Cortex of kidney (tissue), 1 donor: ENCODE measurements at places on chromosomes 3 and 15.

DNA sequence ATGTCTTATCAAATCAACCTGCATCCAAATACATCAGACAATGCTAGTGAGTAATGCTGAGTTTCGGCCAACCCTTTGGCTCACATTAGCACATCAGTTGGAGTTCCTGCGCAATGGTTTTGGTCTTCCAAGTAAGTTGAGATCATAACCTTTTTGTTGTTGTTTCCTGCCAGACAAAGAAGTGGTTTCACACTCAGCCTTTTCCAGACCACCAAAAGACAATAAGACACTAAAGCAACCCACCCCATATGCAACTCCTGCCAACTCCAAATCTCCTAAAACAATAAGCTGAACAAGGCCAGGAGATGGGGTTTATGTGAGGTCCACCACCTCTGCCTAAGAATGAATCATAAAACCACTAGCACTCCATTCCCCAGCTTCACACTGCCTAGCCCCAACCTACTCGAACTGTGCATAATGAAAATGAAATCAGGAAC, 177.0 kb downstream of the ERC2 start:
- no peak for DNase-seq

DNA sequence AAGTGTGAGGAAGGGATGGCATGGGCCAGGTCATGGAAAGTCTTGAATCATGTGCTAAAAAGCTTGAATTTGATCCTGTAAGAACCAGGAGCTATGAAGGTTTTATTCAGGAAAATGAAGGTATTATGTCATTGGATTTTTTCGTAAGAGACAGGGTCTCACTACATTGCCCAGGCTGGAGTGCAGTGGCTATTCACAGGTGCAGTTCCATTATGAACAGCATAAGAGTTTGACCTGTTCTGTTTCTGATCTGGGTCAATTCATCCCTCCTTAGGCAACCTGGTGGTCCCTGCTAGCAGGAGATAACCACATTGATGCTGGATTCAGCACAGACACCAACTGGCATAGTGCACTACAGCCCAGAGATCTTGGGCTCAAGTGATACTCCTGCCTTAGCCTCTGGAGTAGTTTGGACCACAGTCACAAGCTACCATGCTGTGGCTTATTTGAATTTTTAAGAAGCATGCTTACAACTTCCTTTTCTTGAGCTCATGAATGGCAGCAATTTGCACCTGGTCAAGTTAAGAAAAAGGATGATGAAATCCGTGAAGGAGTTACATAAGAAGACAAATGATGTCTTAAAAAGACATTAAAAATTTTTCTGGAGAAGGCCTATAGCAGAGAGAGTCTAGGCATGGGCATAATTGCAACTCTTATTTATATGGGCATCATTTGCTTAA, 79.1 kb downstream of the CADPS start:
- no peak for DNase-seq

DNA sequence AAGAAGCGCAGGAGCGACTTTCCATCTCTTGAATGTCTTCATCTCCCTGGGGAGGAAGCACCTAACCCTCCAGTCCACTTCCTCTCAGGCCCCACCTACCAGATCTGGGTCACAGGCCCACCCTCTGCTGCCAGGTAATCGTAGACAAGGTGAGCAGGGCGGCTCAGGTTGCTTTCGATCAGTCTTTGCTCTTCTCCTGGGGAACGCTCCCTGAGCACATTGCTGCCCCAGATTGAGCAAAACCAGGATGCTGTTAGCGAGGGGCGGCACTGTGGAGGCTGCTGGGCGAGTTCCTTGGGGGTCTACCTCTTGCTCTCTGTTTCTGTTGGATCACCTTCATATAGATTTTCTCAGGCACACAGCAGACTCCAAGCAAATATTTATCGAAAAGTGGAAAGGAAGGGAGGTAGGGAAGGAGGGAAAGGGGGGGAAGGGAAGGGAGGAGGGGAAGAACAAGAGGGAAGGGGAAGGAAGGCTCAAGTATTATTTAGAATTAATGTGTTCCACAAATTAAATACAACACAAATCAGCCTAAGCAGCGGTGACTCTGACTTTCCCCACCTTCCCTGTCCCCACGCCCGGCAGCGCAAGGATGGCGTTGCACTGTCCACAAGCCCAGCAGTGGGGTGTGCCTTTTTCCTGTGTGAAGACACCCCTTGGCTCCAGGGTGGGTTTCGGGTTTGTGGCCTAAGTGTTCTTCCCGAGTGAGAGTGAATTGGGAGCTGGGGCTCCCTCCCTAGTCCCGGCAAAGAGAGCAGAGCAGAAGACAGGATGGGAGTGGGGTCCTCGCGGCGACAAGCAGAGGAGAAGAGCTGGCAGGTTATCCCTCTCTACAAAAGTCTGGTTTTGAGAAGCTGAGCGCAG, 6.1 kb upstream of the PCSK6 start:
- DNase-seq, result no peak

- no peak for DNase-seq
These were observed 5.4 kb downstream of the CYFIP1 start for GRCh38 chr15:22974745-22975144.

DNA sequence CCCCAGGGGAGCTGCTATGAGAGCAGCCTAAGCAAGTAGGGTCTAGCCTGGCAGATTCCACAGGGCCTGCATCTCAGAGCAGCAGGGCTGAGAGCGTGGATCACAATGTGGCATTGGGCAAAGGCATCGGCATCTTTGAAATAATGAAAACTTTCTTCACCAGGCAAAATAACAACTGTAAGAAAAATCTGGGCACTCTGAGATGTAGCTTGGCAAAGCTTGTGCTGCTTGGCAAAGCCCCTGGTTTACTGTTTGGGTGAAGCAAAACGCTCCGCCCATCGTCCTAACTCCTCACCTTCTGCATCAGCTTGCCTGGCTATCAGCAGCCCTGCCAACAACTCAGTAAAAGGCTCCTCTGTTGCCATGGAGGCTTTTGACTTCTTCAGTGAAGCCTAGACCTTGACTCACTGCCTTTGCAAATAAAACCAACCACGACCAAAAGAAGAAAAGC, 212.8 kb upstream of the EIF1B start:
- DNase-seq, result no peak

DNA sequence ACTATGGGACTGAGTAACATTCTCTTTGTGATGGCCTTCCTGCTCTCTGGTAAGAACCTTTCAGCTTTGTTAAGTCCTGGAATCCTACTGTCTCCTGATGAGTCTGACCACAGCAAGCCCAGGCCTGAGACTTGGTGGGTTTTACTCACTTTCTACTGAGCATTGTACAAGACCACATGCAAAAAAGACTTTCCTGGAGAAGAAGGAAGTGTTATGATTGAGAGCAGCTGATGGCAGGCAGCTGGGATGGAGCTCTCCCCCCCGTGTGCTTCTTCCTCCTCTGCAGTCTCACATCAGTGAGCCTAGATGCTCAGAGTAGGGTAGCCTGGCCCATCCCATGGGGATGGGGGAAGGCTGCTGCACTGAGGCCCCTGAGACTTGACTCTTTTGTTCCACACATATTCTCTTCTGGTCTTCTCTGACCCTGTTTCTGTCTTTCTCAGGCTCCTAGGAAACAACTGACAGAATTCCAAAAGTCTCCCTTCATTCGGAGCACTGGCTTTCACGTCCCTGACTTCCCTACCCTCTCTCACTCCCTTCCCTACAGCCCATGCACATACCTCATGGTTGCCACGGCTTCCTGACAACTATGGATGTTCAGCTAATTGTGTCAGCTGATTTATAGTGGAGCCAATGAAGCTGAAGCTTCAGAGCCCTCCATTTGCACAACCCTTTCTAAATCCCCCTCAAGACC, 36.6 kb downstream of the CD86 start:
- DNase-seq, result no peak

DNA sequence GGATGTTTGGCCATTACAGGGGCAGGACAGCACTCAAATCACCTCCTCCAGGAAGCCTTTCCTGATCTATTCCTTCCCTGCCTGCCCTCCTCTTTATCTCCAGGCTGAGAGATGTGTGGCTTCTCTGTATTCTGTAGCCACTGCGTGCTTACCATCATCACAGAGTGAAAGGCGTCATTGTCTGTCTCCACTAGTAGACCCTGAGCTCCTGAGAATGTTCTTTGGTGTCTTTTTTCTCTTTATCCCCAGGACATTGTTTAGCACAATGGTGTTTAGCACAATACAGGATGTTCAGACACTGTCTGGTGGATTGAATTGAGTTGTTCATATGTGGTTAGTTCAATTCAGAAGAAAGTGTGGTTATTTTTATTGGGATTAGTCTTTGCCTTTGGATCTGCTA, 26.2 kb upstream of the LARS2 start:
- DNase-seq, result no peak

- no peak for DNase-seq
These were observed 46.3 kb upstream of the INSYN1 start for GRCh38 chr15:73799466-73799865.

- no peak for DNase-seq
These were observed 55.0 kb downstream of the FEZF2 start for GRCh38 chr3:62318365-62318751.

GRCh38 chr15:49045751-49046219, 461 bp downstream of the SECISBP2L start:
- no peak for DNase-seq

DNA sequence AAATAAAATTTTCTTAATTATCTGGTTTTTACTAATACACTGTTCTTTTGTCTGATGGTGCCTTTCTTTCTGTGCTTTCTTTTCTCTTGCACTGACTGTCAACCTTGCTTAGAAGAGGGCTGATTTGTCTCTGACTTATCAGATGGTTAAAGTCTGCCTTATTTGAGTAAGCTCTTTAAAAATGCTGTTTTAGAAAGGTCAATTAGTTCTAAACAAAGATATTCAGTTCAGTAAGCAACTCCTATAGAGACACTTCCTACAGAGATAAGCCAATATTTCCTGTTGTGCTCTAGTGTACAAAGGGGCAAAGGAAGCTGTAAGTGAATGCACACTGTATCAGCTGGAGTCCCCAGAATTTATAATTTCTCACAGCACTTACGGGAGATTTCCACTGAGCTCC, 153.4 kb upstream of the TSPAN3 start:
- no peak for DNase-seq

- DNase-seq, result no peak
These were observed 27.1 kb upstream of the CNTN4 start for GRCh38 chr3:2071531-2071930.

DNA sequence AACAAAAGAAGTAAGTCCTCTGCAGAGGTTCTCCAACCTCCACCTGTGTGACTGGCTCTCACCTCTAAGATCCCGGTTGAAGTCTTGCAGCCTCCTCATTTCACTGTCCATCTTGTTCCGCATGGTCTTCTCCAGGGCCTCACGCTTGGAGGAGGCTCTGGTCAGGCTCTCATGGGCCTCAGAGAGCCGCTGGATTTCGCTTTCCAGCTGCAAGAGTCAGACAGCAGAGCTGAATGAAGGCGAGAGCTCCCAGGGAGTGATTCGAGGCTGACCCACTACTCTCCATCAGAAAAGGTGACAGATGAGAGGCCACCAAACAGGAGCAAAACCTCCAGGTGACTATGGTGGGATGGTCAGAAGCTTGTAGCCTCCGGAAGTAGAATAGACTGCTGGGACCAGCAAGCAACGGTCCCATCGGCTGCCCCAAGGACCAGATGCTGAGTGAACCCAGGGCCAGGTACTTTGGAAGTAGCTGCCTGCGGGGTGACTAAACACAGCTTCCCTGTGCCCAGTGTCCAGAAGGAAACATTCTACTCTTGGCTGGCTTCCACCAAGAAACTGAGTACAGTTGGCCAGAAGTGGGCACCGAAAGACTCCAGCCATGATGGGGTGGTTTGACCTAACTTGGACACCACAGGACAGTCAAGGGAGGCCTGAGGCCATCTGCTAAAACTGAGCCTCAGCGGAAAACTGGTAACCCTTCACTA, 7.9 kb downstream of the AMOTL2 start:
- DNase-seq, result no peak

- no peak for DNase-seq
These were observed 60.5 kb downstream of the COL6A5 start for GRCh38 chr3:130405956-130406355.

DNA sequence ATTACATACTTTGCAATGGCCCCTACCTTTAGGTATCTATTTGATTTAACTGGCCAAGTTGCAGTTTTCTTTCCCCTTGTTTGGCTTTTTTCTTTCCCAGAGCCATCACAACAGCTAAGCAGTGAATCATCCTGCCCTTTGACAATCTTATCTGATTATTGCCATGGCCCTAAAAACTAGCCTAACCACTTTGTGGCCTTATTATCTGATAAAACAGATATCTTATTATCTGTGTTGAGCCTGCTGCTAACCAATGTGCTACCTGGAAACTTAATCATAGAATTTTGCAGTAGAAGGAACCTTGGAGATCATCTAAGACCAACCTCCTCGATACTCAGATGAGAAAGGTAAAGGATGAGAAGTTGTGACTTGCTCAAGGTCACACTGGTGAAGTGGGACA, 37.1 kb downstream of the EIF4E3 start:
- no peak for DNase-seq

DNA sequence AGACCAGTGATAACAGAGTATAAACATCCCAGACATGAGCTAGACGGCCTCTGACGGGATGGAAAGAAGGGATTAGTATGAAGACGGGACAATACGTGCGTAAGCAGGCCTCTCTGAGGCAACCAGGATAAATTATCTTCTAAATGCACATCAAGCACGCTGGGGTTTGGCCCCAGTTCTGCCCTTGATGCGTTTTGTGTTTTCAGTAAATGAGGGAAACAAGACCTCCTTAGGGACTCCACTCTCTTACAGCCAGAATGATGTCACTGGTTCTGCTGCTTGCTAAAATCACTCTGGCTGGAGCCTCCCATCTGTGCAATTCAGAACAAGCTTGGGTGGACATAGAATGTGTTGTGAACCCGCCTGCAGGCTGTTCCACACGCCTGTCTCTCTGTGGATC, 156.0 kb upstream of the MCTP2 start:
- no peak for DNase-seq

DNA sequence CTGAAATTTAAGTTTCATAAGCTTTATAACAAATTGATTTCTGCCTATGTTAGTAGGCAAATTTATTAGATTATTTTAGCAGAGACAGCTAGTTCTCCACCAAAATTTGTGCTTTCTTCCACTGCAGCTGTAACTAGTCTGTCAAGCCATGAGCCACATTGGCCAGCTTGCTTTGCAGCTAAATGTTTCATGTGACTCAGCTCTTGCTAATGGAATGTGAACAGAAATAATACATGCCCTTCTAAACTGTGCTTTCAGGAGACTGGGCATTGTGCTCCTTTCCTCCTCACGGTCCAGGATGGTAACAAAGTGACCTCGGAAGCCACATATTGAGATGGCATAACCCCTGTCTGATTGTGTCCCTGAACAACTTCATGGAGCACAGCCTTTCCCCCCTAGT, 51.3 kb upstream of the KPNA4 start:
- DNase-seq, result no peak

GRCh38 chr15:63905131-63905530, 71.4 kb upstream of the HERC1 start:
- DNase-seq, result no peak
